NCI-H1436 treated with DMSO at 0.1 percent for 48 hours (cell line): ENCODE measurements at places on chromosomes 3 and 15.

- no peak for DNase-seq
Observed at GRCh38 chr3:135731546-135731945, 234.0 kb upstream of the PPP2R3A start.

- no peak for DNase-seq
Observed at GRCh38 chr15:34993877-34994276, 5.8 kb upstream of the ZNF770 start.

DNA sequence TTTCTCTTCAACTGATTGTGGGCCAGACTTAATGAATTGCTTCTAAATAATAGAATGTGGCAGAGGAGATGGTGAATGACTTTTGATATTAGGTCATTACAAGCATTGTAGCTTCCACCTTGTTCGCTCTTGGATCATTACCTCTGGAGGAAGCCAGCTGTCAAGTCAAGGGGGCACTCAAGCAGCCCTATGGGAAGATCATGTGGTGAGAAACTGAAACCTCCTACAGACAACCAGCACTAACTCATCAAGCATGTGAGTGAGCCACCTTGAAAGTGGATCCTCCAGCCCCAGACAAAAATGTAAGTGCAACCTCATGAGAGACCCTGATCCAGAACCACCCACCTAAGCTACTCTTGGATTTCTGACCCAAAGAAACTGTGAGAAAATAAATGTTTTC lies 109.8 kb upstream of the TBC1D5 start:
- no peak for DNase-seq

GRCh38 chr15:38226608-38227266 lies 25.9 kb upstream of the SPRED1 start:
- DNase-seq = no peak

GRCh38 chr15:95826412-95827195 lies 503.9 kb upstream of the NR2F2 start:
- DNase-seq = no peak

GRCh38 chr3:95311272-95311671 lies 1248.4 kb downstream of the NSUN3 start:
- no peak for DNase-seq

DNA sequence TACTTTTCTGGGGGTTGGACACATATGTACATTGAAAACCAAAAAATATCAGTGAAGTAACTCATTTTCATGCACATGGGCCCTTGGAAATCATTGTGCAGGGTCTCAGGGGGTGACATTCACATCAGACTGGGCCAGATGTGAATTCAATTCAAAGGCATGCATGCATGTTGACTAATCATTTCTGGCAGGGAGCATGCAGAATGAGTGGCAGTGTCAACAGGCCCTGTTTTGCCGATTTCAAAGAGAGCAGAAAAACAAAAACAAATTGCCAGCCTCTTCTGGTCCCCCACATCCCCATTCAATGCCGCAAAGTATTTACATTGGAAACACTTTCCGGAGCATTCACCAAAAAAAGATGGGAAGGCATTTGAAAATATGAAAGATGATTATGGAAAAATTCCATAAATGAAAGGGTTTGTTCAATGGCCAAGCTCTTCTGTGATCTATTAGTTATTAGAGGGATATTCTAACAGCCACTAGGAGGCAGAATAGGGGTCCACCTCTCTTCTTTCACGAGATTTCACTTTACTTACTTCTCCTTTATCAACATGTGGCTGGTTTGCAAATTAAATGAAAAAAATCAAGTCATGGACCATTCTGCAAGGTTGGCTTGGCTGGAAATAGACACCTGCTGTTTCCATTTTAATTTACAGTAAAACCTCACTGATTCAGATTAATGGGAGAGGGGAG lies 119.9 kb upstream of the FEZF2 start:
- no peak for DNase-seq

- no peak for DNase-seq
Observed at GRCh38 chr3:13507570-13508339, 27.6 kb downstream of the HDAC11 start.

DNA sequence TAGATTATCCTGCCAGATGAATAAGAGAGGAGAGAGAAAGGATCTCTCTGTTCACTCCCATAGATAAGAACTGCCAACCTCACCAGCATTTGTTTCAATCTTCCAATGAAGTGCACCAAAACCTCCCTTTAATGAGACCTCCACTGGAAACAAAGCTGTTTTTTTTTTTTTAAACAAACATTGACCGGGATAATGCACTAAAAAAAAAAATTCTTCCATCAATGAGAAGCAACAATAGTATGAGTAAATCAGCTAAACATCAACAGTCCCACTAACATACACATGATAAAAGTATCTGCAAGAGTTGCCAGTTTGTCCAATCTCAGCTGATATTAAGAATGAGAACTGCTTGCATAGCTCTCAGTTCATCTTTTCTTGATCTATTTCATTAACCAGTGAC lies 19.9 kb downstream of the TJP1 start:
- no peak for DNase-seq

DNA sequence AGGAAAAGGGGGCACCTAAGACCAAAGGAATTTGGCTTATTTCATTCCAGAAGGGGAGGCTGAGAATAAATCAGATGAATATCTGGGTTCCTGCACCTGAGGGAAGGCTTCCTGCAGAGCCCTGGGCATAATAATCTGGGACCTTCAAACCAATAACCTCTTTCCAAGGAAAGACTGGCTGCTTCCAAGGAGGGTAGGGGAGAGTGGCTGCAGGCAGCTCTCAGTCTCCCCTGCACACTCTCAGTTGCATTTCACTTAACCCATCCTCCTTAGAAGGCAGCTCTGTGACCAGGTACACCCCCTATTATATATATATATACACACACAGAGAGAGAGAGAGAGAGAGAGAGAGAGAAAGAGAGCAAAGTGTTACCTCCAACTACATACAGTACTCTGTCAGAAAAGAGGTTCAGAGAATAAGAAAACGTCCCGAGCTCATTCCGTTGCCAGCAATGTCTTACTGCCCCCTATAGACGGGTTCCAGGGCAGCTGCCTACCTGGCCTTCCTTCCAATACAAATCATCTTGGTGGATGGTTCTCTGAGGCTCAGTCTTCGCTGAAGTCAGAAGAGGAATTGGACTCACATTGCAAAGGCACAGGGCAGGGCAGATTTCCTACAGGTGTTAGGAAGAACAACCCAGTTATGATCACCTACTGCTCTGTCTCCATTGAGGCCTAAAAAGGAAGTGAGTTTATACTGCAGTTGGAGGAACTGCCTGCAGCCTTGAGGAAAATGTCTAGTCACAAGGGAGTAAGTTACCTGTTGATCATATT lies 26.1 kb downstream of the CAPN3 start:
- DNase-seq = no peak
